GM12891 (cell line): ENCODE measurements at places on chromosomes 5 and 9.

GRCh38 chr5:39117401-39117800 lies 43.2 kb upstream of the RICTOR start:
- DNase-seq = no peak

DNA sequence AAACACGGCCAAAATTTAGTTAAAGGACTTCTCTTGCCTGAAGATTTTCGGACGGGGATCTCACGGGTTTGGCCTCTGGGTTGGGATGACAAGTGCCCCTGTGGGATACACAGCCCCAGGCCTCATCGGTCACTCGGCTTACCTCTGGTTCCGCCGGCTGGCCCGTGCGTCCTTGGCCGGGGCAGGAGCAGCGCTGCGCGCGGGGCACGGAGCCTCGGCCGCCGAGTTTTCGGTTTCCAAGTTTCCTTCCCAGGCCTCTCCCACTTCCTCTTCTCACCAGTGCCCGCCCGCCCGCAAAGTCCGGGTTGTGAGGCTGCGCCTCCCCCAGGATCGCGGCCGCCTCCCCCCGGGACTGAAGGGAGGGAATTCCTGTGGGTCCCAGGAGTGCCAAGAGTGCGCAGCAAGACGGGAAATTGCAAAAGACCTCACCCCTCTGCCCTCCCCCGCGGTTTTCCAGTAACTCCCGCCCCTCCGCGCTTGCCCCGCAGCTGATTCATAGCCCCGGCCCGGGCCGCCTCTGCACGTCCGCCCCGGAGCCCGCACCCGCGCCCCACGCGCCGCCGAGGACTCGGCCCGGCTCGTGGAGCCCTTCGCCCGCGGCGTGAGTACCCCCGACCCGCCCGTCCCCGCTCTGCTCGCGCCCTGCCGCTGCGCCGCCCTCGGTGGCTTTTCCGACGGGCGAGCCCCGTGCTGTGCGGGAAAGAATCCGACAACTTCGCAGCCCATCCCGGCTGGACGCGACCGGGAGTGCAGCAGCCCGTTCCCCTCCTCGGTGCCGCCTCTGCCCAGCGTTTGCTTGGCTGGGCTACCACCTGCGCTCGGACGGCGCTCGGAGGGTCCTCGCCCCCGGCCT lies at the start of gene OSMR:
Gene OSMR, plus strand, starts transcription at position 487 of the 853 bp plus-strand sequence. CDS start 23,033 bp downstream, outside the sequence.
- DNase-seq = peak; percentile 18

GRCh38 chr9:99249619-99250018 lies 27.5 kb downstream of the SEC61B start:
- DNase-seq = no peak

- no peak for DNase-seq
Observed at GRCh38 chr5:111784491-111785181, 27.6 kb upstream of the NREP start.

DNA sequence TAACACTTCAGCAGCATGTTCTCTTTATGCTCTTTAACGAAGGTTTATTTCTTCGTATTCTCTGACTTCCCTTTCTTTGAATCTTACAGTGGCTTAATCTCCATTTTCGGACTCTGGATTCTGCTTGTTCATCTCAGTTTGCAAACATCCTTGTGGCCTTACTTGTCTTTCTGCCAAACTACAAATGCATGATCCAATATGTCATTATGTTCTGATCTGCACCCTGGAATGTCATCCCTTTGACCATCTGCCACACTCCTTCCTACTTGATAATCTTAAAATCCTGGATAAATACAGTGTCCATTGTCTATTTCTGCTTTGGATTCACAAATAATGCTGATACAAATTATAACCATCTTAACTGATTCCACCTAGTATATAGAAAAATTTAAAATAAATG lies 499.2 kb downstream of the CDH18 start:
- DNase-seq = no peak

DNA sequence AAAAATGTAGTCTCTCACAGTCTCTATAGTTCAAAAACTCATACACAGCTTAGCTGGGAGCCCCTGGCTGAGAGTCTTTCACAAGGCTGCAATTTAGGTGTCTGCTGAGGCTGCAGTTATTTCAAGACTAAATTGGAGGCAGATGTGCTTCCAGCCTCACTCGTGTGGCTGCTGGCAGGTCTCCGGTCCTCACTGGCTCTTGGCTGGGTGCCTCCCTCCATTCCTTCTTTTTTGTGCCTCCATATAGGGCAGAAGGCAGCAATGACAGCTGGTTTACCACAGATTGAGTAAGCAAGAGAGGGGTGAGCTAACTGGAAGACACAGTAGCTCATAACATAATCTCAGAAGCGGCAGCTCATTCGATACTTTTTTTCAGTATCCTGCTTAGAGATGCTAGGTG lies 2167.7 kb upstream of the WWC1 start:
- DNase-seq = no peak

DNA sequence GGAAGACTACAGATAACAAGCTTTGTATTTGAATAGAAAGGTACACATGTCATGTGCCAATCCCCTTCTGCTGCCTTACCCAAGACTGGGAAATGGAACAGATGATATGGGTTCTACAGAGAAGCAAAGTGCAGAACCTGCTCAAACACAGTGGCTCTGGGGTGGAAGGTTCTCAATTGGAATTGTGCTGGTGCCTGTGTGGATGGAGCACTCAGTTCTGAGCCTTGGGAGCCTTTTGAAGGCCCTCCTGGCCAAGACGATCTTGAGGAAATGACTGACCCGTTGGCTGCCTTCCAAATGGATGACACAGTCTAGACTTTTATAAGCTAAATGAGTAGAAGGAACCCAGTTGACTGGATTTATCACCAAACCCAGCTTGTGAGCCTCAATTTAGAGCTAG lies 4.2 kb upstream of the PRSS3 start:
- no peak for DNase-seq

DNA sequence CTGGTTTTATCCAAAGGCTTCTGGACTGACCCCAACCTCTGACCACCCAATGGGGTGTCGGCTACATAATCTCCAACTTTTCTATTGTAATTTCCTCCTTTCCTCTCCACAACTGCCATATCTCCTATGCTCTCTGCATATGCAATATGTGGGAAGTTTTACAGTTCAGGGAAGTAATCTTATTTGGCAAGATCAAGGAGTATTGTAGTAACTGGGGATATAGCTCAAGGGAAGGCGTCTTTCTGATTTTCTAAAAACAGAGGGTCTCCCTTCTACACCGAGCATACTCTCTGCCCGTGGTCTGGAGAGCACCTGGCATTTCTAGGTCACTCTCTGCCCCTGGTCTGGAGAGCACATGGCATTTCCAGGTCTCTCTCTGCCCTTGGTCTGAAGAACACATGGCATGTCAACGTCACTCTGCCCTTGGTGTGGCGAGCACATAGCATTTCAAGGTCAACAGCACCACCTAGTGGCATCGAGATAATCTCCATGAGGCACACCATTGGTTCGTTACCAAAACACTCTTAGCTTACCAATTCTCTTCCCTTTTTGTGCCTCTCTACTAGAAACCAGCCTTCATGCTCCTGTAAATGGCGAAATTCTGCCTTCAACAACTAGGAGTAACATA lies 616.4 kb upstream of the NUDT12 start:
- peak; percentile 3 for DNase-seq

DNA sequence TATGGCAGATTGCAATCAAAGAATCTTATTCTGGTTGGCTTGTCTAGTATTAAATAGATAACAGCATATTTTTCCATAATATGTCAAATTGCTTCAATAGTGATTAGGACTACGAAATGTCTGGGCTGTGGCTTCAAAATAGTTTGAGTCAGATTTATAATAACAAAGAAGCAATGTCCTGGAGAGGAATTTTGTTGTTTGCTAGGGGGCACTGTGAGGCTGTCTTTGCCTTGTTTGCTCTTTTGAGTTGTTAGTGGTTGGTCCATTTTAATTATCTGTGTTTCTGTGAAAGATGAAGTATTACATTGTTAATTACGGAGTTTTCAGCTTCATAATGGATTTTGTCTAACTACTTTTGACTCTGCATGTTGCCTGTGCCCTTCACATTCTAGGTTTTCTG lies 713.6 kb downstream of the TLE4 start:
- DNase-seq = no peak

DNA sequence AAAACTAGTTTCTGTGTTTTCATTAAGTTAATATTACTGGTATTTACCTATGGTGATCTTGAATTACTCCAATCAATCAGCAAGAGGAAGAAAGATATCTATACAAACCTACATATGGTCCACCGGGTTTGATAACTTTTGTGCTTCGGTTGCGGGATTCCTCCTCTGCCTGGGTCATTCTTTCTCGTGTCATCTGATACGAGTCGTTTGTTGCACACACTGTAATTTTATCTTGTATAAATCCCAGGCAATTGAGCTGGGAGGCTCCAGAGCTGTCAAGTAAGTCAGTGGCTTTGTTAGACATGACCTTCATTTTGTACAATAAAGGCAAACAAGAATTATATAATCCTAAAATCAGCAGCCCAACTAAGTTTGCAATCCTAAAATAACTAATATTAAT lies 48.0 kb downstream of the ELL2 start:
- no peak for DNase-seq

GRCh38 chr5:109907731-109908130 lies 218.0 kb downstream of the MAN2A1 start:
- no peak for DNase-seq

DNA sequence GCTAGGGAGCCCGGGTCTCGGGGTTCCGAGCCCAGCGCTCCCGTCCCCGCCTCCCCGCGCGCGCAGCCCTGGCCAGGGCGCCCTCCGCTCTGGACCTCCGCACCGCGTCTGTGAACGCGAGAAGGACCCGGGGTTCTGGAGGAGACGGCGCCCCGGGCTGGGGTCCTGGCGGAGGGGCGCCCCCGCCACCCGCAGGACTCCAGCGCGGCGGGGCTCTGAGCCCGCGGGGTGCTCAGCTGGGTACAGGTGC lies 431 bp downstream of the TMOD1 start:
- DNase-seq = peak; percentile 37

- no peak for DNase-seq
Observed at GRCh38 chr9:83449166-83449565, 89.0 kb downstream of the FRMD3 start.

DNA sequence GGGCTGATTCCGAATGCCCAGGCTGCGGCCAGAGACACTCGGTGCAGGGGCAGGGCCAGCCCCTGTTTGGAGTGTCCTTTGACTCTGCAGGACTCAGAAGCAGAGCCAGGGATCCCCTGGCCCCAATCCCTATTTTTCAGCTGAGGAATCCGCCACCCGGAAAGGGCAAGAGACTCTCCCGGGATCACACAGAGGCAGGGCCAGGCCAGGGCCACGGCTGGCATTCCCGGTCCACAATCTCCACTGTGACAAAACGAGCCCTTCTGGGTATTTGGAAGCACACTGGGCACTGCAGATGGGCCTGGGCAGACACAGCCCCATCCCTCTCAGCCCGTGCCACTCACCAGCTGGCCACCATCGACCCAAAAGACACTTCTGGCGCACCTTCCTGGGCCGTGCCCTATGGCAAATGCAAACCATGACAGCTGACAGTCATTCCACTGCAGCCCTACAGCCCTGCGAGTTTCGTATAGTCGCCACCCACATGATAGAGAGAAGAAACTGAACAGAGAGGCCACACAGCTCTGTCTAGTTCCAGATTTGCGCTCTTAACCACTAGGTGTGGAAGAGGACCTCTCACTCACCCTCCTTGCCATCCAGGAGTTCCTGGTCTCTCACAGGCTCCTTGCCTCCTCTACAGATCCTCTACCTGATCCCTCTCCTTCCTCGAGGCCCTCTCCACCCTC lies 13.3 kb downstream of the NR5A1 start:
- no peak for DNase-seq

DNA sequence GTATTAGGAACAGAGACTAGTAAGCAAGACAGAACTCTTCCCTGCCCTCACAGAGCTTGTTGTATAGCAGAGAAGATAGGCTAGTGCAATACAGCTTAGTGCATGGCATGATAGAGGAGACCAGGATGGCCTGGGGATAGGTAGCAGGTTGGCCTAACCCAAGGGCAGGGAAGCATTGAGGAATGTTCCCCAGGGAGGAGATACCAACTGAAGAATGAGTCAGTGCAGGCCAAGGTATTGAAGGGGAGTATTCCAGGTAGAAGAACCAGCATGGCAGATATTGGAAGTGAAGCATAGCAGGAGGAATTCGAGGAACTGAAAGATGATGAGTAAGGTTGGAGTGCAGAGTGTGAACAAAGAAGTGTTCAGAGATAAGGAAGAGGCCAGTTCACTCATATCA lies 138.6 kb upstream of the DHFR start:
- no peak for DNase-seq

DNA sequence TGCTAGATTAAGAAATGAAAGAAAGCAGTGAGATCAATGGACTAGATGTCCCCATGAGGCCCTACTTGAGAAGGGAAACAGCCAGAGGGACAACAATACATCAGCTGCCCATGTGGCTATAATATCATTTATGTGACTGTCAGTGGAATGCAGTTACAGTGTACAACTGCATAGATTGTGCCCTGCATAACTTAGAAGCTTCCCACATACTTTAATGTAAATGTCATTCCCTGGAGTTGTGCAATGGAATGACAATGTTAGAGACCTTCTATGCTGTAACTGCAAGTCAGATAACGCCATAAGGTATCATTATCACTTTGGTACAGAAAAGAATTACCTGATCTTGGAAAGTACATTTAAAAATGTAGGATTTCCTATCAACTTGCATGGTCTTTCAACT lies 67.4 kb downstream of the FBN2 start:
- no peak for DNase-seq

DNA sequence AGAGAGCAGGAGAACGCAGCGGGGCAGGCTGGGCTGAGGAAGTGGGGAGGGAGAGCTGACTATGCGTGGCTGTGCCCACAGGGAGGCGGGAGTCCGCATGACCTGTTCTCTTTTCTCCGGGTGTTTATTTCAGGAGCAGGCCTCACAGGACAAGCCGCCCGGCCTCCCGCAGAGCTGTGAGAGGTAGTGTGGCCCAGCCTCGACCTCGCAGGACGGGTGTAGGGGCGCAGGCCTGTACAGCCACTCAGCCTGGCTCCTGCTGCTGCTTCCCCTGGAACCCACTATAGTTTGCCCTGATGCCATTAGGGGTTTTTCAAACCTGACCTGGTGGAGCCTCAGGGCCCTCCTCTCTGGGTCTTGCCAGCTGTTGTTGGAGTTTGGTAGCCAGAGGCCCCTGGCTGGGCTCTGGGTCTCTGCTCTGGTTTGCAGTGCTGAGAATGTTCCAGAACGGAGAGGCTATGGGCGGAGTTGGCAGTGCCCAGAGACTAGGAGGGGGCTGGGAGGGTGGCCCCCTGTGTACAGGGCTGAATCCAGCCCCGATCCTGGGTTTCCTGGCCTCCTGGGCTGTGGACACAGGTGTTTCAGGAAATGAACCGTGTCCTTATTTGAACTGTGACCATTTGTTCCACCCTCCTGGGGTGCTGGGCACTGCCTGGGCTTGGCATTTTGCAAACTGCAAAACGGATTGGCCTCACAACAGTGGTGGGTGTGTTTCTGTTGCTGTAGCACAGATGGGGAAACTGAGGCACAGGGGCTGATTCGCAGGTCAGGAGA lies 78.8 kb downstream of the WNK2 start:
- peak; percentile 8 for DNase-seq
